Activated CD4-positive, alpha-beta T cell treated with anti-CD3 and anti-CD28 coated beads, Interleukin-2, amount 10 ng/mL, durations not matched to agents 24 days and 14 days (primary cell): ENCODE measurements at places on chromosomes 1 and 21. TPM values are rescaled to one million over a fixed set of nuclear protein-coding genes. Genes with fewer than 3 reads are reported as not detected.

DNA sequence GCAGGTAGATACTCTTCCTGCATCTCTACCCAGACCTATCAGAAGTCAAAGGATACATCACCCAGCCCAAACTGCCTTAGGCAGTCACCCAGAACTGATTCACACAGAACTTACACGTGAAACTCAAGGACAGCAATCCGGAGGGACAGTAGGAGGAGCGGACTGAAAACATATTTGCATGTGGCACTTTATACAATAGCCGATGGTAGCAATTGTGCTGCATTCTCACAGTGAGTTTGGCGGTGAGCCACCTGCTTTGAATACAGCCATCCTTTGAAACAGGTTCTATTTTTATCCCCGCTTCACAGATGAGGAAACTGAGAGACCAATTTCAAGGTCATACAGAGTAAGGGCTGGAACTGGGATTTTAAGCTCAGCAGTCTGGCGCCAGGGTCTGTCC lies 69.5 kb downstream of the EDEM3 start:
- H3K4me3 ChIP-seq, result no peak overlapping the region
- H3K27me3 ChIP-seq, result peaks cover 2% of the 10 kb centered on the region
- H3K4me1 ChIP-seq, result no peaks in the 10 kb centered on the region
- H3K36me3 ChIP-seq, result no peaks in the 10 kb centered on the region

DNA sequence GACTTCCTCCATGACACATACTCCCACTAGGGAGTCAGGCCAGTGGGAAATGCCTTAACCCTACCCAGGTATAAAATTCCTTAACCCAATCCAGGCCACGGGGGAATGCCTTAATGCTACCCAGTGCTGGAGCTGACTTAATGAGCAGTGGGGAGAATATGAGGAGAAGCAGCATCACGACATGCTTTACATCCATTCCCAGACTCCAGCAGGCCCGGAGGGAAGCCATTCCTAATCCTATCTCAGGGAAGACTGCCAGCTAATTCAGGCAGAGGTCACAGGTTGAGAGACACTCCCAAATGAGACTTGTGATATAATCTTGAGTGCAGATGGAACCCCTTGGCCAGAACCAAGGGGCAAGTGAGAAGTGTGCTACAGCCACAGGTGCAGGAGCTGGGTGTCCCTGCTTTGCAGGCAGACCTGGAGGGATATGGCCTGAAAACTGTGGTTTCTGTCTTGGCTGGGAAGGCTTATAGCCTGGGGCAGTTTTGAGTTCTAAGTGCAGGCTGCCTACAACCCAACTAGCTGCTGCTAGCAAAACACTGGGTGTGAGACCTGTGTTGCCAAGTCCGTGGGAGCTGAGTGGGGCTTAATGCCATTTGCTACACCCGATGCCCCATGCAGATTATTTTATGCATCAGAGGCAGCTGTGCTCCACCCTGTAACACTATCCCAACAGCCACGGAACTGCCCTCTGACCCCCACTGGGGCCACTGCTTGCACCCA lies 45.1 kb upstream of the GUCA2A start:
- H3K36me3 ChIP-seq, result peaks cover 65% of the 10 kb centered on the region
- H3K27ac ChIP-seq, result no peak overlapping the region
- DNase-seq, result no peak
- H3K4me1 ChIP-seq, result peaks cover 4% of the 10 kb centered on the region
- H3K4me3 ChIP-seq, result no peak overlapping the region

- peaks cover 4% of the 10 kb centered on the region for H3K27me3 ChIP-seq
- H3K4me1 ChIP-seq, result no peaks in the 10 kb centered on the region
- DNase-seq, result no peak
- H3K36me3 ChIP-seq, result no peaks in the 10 kb centered on the region
Measured at GRCh38 chr1:47555841-47556560, 118.2 kb downstream of the FOXD2 start.

DNA sequence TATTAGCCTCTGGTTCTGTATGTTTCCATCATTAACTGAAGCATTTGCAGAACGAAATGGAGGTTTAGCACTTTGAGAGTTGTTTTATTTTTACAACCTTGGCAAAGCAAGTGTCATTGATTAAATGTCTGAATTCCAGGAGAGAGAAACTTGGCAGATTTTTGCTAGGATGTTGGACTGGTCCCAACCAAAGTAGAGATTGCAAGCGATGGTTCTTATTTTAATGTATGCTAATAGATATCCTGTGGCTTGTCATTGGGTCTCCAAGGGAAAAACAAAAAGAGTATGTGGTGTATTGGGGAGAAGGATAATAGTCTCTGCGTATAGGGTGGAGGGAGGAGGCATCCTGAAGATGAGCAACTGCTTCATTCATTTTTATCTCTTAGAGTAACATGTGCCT lies 457.2 kb upstream of the RUNX1 start:
- no peak for DNase-seq
- H3K36me3 ChIP-seq, result no peaks in the 10 kb centered on the region
- H3K4me3 ChIP-seq, result no peak overlapping the region
- no peak overlapping the region for H3K27ac ChIP-seq
- H3K4me1 ChIP-seq, result peaks cover 50% of the 10 kb centered on the region

- no peak for DNase-seq
- no peaks in the 10 kb centered on the region for H3K4me1 ChIP-seq
- no peaks in the 10 kb centered on the region for H3K36me3 ChIP-seq
- no peak overlapping the region for H3K4me3 ChIP-seq
Measured at GRCh38 chr1:197415221-197415620, 147.2 kb downstream of the CRB1 start.

- peaks cover 12% of the 10 kb centered on the region for H3K4me1 ChIP-seq
- no peak overlapping the region for H3K4me3 ChIP-seq
- DNase-seq, result no peak
- H3K36me3 ChIP-seq, result peaks cover 4% of the 10 kb centered on the region
- no peak overlapping the region for H3K27ac ChIP-seq
Measured at GRCh38 chr1:57311006-57311405, 112.9 kb downstream of the DAB1 start.

DNA sequence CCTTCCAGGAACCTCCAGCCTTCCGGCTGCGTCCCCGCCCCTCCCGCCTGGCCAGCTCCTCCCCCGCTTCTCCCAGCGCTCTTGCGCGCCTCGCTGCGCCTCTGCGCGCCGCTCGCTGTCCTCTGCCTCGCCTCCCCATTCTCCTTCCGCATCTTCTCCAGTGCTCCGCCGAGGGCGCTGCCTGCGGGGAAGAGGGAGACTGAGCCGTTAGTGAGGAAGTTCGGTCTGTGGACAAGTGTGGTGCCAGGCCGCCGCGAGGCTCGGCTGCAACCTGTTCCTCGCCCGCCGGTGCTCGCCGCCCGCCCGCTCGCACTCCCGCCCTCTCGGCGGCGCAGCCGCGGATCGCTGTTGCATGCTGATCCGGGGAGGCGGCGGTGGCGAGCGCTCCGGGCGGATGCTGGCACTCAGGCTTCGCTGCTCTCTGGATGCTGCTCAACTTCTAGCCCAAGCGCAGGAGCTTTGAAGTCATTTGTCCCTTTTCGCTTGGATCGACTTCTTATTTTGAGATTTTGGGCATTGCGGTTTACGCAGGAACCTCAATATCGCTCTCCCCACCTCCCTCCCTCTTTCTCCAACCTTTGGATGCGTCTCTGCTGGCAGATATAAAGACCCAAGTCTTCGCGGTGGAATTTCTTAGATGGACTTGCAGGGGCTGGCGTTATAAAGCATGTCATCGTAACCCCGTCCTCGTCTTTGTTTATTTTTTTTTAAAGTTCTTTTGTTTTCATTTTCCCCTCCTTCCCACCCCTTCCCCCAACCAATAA lies 614 bp upstream of the CACNA1E start:
- H3K27ac ChIP-seq, result no peak overlapping the region
- peaks cover 7% of the 10 kb centered on the region for H3K4me1 ChIP-seq
- DNase-seq, result peak; percentile 83
- H3K36me3 ChIP-seq, result no peaks in the 10 kb centered on the region

DNA sequence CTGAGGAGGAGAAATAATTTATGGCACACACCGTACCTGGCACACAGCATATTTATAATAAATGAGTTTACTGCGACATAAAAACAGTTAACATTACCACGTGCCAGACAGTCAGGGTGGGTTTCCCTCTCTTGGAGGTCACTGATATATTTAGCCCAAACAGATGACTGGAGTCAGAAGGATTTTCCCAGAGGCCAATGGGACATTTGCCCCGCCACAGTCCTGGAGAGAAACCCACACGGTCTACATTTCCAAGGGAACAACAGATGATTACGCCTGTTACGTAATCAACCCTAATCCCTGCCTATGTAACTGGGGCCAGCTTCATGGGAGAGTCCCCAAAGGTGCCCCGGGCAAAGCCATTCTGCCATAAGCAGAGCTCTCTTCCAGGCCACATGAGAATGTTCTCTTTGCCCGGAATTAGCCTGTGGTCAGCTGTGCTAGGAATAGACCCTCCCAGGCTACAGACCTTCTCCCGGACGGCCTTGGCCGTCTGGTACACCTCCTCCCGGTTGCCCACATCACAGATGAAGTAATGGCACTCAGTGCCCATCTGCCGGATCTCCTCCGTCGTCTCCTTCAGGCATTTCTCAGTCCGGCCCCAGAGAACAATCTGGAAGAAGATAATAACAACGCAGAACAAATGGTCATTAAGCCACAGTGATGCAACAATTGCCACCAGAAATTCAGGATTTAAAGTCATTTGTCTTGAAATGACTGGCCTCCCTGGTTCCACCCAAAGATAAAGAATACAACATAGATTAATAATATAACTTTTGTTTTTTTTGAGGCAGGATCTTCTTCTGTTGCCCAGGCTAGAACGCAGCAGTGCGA lies 37.7 kb downstream of the DHRS3 start:
- no peak overlapping the region for H3K27ac ChIP-seq
- DNase-seq, result no peak
- no peaks in the 10 kb centered on the region for H3K27me3 ChIP-seq
- H3K4me1 ChIP-seq, result no peaks in the 10 kb centered on the region
- H3K4me3 ChIP-seq, result no peak overlapping the region

DNA sequence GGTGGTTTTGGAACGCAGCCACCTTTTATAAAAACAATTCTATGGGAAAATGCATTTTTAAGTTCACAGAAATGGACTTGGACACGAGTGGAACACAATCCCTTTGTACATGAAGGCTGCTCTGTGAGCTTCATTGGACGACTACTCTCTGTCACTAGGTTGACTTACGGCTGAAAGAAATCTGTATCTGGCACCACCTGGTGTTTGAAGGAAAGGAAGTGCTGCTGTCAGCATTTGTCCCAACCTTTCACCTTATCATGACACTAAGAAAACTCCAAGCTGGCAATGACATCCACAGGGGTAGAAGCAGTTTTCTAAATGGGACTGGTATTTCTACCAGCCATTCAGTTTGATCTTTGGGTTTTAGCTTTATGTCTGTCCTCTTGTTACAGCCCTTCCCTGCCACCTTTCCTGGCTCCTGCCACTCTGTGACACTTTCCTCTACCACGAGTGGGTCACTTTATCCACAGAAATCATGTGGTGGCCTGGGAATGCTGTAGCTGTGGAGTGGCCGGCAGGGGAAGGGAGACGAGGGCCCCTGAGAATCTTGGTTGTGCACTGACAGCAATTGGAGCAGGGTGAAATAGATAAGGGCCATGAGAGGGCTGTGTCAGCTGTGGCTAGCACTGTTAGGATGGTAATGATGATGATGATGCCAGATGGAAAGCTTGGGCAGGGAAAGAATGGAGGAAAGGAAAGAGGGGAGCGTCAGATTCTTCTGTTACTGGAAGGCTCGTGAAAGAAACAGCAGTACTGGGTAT lies 85.2 kb downstream of the TBX19 start:
- peaks cover 19% of the 10 kb centered on the region for H3K4me1 ChIP-seq
- DNase-seq, result peak; percentile 70
- H3K27ac ChIP-seq, result no peak overlapping the region
- peaks cover 13% of the 10 kb centered on the region for H3K27me3 ChIP-seq

DNA sequence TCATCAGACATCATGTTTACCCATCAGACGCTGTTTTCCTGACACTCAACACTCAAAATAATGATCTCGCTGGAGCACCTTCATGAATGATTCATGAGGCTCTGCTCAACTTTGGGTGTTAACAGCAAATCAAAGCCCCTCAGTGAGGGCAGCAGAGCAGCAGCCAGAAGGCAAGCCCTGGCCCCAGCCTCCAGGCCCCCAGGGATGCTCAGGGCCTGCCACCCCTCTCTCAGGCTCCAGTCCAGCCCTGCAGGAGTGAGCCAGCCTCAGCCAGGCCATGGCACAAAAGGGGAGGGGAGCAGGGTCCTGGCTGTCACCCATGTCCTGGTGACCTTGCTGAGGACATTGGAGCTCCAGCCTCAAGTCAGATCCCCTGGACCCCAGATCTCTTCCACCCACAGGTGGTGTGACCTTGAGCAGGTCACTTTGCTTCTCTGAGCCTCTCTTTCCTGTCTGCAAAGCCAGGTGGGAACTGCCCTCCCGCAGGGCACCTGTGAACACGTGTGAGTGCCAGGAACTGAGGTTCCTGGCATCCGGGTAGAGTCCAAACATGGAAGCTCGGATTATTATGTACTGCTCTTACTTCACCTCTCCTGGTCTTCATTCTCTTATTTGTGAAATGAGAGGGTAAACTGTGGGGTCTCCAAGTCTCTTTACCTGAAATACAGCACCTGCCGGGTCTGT lies 161.6 kb upstream of the VAMP3 start:
- no peaks in the 10 kb centered on the region for H3K27me3 ChIP-seq
- no peak for DNase-seq
- H3K36me3 ChIP-seq, result no peaks in the 10 kb centered on the region
- H3K4me3 ChIP-seq, result no peak overlapping the region

- no peak overlapping the region for H3K4me3 ChIP-seq
- H3K36me3 ChIP-seq, result peaks cover 1% of the 10 kb centered on the region
- peaks cover 34% of the 10 kb centered on the region for H3K27me3 ChIP-seq
- DNase-seq, result peak; percentile 17
- H3K4me1 ChIP-seq, result no peaks in the 10 kb centered on the region
- H3K27ac ChIP-seq, result no peak overlapping the region
Measured at GRCh38 chr1:67662884-67663283, 22.1 kb upstream of the GADD45A start.

DNA sequence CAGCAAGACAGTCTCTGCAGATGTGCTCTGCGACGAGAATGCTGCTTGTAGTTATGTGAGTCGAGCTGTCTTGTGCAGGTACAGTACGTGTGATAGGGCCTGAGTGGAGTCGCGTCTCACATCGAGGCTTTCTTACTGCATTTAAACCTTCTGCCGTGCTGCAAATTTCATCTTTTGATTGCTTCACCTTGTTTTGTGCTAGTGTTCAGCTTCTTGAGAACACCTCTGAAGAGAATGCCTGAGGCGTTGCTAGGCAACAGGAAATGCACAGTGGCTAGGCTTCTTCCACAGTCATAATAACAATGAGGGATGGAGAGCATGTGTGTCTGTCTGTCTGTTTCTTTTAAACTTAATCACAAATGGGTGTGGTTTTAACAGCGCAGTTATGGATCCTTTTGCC lies 52.9 kb downstream of the MRPS6 start:
- no peaks in the 10 kb centered on the region for H3K27me3 ChIP-seq
- DNase-seq, result peak; percentile 87
- H3K27ac ChIP-seq, result peak overlapping the region; percentile 42
- no peak overlapping the region for H3K4me3 ChIP-seq
- H3K4me1 ChIP-seq, result peaks cover 58% of the 10 kb centered on the region
- peaks cover 73% of the 10 kb centered on the region for H3K36me3 ChIP-seq

VAV3 gene
- total RNA-seq, result 5.5 TPM in 2 replicates

KIAA0040 gene
- total RNA-seq, result 32.6 and 35.4 TPM in 2 replicates

KRTAP10-12 gene
- total RNA-seq, result not detected in 2 replicates

TTLL10 gene
- not detected in 2 replicates for total RNA-seq

IRF6 gene
- total RNA-seq, result 0.07 TPM in 1 of 2 replicates, not detected in the other

LHX8 gene
- total RNA-seq, result not detected in 2 replicates
